Activated naive CD4-positive, alpha-beta T cell (primary cell): ENCODE measurements at places on chromosomes 12 and 14.

GRCh38 chr14:53621921-53622320 is 334.7 kb downstream of the BMP4 start:
- no peak for DNase-seq

- no peak for DNase-seq
Measured at GRCh38 chr12:66036317-66036716, 94.2 kb downstream of the LLPH start.

- DNase-seq = no peak
Measured at GRCh38 chr12:82517027-82517426, 158.7 kb downstream of the METTL25 start.

- no peak for DNase-seq
Measured at GRCh38 chr14:65329911-65330310, 82.6 kb upstream of the FUT8 start.

DNA sequence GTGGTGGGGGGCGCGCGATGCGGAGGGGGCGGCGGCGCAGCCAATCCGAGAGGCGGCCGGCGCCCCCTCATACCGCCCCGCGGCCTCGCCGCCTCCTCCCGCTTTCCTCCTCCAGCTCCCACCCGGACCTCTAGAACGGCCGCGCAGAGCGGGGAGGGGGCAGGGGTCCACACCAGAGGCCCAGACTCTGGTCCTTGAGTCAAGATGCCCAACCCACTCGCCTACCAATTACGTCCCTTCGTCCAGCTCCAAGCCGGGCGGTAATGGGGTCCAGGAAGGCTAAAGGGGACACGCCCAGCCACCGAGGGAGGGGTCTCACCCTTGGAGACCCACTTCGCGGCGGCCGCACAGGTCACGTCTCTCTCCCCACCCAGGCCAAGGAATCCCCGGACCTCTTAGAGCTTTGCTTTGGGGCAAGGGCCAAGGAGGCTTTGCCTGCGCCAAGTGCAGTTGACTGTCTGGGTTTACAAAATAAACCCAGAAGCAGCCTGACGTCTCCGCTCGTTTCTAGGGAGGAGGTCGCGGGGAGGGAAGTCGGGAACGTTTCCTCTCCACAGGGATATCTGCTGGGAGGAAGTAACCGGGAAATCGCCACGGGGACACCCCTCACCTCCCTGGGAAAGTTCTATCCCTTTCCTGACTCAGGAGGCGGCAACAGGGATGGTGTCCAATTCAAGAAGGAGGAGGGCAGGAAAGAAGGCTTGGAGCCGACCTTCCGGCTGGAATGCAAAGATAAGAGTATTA is 394 bp upstream of the AMIGO2 start:
- peak; percentile 9 for DNase-seq

DNA sequence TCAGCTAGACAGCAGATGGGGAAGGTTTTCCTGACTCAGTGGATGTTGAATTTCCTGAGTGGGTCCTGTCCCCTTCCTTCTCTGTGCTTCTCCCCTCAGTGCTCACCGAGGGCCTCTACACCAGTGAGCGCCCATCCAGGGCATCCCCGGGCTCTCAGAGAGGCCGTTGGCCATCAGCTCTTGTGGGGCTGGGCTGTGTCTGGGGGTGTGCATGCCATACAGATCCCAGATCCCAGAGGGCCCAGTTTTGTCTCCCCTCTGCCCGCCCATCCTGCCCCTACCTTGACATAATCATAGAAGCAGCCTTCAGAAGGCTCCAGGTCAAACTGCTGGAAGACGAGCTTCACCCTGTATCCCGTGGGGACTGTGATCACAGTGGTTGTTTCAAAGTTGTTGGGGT is 1.1 kb downstream of the C1R start:
- no peak for DNase-seq

- DNase-seq = no peak
Measured at GRCh38 chr14:100556936-100557505, 30.2 kb downstream of the BEGAIN start.

GRCh38 chr14:96821501-96821900 is 24.3 kb downstream of the VRK1 start:
- no peak for DNase-seq

DNA sequence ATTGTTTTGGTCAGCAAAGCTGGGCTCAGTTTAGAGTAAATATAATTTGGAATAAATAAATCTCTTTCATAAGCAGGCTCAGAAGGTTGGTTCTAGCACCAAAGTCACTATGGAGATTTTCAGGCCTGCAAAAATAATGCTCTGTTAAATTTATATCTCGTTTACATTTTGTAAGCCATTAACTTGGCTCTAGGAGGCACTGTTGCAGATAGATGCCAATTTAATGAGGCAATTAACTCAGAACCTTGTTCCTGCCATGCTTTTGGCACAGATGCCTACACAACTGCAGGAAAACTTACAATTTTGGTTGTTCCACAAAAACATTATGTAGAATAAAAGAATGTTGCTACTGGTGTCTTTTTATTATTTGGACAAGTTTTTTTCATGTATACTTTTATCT is 428.1 kb downstream of the FLRT2 start:
- no peak for DNase-seq

GRCh38 chr12:113500782-113501311 is 29.2 kb upstream of the LHX5 start:
- no peak for DNase-seq

DNA sequence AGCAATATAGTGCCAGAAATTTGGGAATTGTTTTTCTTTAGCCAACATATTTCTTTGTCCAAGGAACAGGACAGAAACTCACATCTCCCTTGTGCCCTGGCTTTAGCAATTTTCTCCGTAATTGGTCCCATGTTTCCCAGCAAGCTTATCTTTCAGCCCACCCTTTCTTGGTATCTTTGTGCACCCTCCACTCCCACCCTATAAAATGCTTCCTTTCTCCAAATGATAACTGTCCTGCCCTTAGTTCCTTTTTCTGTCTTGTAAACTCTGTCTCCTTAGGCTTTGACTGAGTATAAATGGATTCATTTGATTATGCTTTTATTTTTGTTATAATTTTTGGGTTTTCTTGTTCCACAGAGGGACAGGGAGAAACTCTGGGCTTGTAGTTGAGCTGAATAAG is 442.8 kb downstream of the ATP23 start:
- no peak for DNase-seq

DNA sequence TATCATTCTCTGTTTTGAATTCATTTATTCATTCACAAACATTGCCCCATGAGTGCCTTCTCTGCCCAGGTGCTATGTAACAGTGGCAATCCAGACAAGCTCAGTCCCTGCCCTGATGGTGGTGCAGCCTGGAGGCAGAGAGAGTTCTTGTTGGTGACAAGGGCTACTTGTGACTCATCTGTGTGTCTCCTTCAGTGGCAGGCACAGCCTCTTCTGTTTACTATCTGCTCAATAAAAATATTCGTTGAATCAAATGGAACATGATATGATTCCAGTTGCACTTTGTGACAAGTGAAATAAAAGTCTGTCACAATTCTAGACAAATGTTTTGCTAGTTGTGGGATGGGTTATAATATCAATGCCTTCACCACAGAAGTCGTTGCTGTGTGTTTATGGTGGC is 20.6 kb upstream of the CPM start:
- no peak for DNase-seq

DNA sequence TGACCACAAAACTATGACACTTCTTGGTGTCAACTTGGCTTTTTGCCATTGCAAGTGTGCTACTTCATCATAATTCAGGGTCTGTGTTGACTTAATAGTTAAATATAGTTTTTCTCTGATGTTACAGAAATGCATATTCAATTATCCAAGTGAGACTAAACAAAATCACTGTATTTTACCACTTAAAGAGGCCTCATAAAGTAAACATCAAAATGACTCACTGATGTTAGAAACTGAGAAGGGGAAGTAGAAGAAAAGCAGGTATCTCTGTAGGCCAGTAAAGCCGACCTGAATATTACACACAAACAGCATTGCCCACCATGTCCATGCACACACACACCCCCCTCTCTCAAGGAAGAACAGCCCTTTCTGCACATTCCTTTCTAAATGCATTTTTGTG is 55.4 kb downstream of the RPAP3 start:
- DNase-seq = no peak

DNA sequence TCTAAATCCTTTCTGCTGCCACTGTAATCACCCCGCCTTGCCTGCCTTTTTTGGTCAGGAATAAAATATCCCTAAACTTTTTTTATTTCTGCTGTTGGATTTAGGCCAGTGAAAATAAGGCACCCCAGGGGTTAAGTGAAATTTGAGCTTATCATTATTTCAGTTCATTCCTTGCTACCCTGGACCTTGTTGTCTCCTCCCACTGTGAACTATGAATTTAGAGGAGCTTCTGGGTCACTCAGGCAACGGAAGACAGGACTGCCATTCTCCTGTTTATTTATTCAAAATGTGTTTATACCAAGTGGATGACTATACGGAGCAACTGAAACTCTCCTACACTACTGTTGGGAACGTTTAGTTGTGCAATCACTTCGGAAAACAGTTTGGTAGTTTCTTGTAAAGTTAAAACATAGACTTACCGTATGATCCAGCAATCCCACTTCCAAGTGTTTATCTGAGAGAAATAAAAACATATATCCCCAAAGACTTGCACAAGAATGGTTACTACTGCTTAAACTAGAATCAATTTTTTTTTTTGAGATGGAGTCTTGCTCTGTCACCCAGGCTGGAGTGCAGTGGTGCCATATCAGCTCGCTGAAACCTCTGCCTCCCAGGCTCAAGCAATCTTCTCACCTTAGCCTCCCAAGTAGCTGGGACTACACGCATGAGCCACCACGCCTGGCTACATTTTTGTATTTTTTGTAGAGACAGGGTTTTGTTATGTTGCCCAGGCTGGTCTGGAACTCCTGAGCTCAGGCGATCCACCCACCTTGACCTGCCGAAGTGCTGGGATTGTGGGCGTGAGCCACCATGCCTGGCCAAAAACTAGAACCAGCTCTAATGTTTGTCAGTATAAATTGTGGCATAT is 2.3 kb upstream of the TRAFD1 start:
- no peak for DNase-seq

DNA sequence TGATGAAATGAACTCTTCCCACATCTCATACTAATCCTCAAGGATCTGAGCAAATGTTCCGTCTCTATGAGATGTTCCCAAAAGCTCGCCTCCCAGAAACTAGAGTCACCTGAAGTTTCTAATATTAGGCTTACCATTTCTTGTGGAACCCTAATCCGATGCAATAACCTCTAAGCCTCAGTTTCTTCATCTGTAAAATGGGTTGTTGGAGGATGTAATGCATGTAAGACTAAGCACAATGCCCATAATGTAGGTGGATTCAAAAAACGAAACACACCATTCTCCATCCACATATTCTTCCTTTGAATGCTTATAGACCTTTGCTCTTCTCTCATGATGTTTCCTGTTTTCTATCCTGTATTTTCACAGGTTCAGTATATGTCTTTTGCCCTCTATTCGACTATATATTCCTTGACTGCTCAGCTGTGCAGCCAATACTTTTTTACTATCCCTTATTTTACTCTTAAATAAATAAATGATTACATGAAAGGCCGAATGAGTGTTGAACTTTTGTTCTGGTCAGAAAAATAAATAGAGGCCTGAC is 307.3 kb upstream of the G2E3 start:
- DNase-seq = no peak

- DNase-seq = peak; percentile 6
Measured at GRCh38 chr12:76020281-76020680, 11.3 kb downstream of the PHLDA1 start.

DNA sequence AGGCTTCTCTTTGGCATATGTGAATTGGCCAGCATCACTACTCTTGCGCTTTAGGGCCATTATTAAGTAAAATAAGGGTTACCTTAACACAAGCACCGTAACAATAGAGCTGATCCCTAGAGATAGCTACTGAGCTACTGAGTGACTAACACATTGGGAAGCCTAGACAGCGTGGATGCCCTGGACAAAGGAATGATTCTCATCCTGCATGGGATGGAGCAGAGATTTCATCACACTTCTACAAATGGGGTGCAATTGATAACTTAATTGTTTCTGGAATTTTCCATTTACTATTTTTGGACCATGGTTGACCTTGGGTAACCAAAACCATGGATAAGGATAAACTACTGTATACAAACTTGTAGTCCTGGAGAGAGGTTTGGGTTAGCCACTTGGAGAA is 57.1 kb downstream of the FBXO34 start:
- DNase-seq = no peak

GRCh38 chr12:93573552-93574223 is 1.2 kb downstream of the SOCS2 start:
- DNase-seq = peak; percentile 10

DNA sequence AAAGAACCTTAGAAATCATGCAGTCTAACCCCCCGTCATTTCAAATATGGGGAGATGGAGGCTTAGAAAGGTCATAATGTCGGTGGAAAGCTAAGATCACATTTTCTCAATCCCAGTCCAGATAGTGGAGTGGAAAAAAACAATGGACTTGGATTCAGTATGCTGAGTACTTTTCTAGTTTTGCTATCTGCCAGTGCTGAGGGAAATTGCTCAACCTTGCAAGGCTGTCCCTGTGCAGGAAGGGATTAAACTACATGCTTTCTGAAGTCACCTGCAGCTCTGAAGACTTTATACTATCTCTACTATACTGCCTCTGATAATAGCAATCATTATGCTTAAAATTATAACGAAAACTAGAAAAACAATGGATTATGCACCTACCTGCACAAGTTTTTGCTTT is 272.8 kb downstream of the LRIG3 start:
- DNase-seq = no peak

GRCh38 chr12:94305130-94305957 is 154.3 kb downstream of the CEP83 start:
- no peak for DNase-seq

GRCh38 chr14:51335531-51335930 is 95.5 kb downstream of the TMX1 start:
- DNase-seq = no peak

GRCh38 chr12:26938701-26939062 is 412 bp downstream of the FGFR1OP2 start:
- no peak for DNase-seq

DNA sequence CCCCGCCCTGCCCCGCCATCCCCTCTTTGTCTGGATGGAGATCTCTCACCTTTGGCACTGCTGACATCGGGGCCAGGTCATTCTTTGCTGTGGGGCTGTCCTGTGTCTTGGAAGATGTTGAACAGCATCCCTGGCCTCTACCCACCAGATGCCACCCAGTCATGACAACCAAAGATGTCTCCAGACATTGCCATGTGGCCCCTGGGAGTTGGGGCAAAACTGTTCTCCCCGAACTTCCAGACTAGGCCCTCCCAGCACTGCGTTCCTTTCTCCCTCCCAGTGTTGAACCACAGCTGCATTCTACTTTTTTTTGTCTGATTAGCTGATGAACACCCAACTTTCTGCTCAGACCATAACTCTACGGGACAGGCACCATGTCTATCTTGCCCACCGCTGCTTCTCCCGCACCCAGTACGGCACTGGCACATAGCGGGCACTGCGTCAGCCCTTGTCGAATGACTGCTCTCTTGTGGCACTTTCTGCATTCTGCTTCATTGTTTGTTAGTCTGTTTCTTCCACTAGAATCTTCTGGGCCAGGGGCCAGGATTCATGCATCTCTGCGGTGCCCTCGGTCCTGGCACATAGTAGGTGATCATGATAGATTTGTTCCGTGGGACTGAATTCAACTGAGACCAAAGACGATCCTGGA is 13.1 kb upstream of the MYL2 start:
- no peak for DNase-seq

GRCh38 chr12:111887926-111888745 is 46.1 kb downstream of the MAPKAPK5 start:
- DNase-seq = no peak
